ENCODE measurements at places on chromosomes 16 and 17.

GRCh38 chr17:63437287-63438091 is 8.6 kb downstream of the CYB561 start:
- no peak for DNase-seq

DNA sequence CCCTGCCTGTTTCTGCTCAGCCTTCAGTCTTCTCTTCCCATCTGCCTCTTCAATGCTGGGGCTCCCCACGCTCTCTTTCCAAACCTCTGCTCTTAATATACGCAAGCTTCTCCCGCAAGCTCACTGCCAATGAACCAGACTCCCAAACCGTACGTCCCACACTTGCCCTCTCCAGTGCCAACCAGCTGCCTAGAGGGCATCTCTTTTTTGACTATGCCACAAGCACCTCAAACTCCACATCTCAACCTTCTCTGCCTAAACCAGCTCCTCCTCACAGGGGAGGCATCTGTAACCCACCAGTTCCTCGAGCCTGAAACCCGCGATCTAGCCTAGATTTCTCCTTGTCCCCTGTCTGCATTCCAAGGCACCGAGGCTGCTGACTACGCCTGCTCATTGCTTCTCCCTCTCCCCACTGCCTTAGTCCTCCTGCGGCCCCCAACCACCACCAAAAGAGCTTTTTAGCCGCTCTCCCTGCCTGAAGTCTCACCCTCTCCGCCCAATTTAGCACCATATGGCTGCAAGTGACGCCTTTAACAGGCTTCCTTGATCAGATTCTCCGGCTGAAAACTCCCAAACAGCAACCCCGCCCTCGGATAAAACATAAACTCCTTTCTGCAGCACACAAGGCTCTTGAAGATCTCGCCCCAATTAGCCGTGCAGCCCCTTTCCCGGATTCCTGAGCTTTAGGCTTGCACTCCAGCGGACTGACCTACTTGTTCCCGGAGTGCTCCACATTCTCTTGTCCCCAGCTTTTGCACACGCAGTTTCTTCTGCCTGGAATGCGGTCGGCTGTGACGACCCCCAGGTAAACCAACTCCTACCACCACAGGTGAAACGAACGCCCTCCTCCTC is 1.5 kb downstream of the GGA2 start:
- DNase-seq, result no peak

DNA sequence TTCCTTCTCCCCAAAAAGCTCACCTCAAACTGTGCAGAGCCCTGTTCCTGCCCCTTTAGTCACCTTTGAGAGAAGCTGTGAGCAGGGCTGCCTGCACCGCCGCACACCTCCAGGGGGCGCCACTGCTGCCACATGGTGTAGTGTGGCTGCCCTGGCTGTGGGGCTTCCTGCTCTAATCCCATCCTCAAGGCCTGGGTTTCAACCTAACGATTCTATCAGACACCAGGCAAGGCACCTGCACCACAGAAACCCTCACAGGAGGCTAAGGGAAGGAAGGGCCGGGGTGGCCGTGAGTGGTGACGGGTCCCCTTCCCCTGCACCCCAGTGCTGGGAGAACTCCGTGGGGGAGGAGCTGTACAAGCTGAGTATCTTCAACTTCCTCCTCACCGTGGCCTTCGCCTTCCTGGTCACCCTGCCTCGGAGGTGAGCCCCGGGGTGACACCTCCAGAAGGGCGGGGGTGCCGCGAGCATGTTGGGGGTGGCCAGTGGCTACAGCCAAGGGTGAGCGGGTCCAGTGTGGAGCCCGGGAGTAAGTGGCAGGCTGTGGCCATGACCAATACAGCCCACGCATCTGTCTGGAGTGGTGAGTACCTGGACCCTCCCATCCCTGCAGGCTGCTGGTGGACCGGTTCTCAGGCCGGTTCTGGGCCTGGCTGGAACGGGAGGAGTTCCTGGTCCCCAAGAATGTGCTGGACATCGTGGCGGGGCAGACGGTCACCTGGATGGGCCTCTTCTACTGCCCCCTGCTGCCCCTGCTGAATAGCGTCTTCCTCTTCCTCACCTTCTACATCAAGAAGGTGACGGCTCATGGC is 7.0 kb downstream of the TMC8 start:
- DNase-seq, result no peak

- no peak for DNase-seq
These were observed 5.4 kb downstream of the SCPEP1 start for GRCh38 chr17:56983366-56983765.

- no peak for DNase-seq
These were observed 243.3 kb downstream of the MSI2 start for GRCh38 chr17:57499648-57500049.

DNA sequence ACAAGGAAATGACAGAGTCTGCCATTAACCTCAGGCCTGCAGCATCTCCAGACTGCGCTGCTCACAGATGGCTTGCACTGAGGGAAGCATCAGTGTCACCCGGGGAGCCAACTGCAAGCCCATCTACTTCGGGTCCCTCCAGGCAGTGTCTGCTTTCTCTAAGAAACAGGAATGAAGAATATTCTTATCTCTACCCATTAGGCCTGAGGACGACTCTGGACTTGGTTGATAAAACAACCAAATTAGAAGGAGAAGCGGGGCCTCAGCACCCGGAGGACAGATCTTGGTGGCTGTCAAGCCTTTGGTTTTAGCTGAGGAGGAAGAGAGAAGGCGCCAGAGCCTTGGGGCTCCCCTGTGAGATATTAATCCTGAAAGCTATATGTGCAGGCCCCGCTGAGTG is 19.5 kb upstream of the MGAT5B start:
- DNase-seq, result no peak

DNA sequence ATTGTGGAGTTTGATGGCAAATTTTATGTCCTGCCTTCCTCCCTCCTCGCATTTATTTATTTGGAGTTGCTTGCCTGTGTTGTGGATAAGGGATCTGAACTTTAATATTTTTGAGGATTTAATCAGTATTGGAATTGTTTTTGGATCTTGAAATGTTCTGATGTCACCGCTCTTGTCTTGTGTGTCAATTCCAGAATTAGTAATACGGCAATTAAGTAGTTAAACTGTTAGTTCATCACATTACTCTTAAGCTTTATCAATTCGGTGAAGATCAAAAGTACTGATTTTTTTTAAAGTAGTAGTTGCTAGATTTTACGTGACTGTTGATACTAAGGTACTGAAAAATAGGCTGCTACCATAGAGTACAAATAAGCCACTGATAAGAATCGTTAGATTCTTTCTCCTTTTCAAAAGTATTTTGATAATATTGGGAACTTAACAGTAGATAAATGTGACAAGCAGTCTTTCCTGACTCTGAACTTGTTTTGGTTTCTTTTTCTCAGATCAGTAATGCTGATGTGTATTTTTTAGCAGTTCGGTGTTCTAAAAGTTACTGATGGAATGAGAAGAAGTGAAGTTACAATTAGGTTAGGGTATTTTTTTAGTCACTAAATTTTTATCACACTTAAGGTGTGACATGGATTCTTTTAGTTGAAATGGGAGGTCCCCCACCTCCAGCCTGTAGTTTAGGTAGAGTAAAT is 2.0 kb downstream of the RBBP6 start:
- DNase-seq, result no peak

DNA sequence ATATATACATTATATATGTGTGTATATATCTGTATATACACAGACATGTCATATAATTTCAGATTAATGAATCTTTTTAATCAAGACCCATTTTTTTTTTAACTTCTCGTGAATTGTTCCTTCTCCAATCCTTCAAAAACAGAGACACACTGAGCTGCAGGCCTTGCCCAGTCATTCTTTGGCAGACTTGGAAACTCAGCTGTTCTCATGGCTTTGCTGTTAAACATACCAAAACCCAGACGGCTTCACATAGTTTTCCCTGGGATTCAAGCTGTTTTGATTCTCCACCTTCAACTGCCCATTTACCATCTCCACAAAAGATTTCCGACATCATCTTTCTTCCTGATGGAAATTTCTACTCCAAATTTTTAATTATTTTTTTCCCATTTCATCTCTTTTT is 148.7 kb downstream of the KCNJ2 start:
- DNase-seq, result no peak

GRCh38 chr17:58052945-58053715 is 30.1 kb upstream of the DYNLL2 start:
- no peak for DNase-seq

GRCh38 chr16:4087099-4087885 is 28.9 kb downstream of the ADCY9 start:
- DNase-seq, result no peak
